Stimulated activated CD4-positive, alpha-beta T cell treated with anti-CD3 and anti-CD28 coated beads, Interleukin-4, amount 100 ng/mL, for 4 hours (primary cell): ENCODE measurements at places on chromosomes 1 and 21.

DNA sequence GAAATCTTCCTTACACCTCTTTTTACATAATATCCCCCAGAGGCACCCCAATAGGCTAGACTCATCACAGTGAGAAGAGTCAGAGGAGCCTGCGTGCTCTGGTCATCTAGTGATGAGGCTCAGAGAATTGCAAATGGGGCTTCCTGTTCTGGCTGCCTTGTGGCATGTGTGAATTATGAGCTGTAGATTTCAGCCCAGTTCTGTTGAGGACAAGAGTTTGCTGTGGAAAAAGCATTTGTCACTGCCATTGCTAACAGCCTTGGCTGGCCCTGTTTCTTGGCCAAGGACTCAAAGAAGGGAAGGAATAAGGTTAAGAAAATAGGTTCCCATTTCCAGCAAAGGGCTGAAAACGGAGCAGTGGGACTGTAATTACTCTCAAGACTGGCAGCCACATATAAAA is 30.7 kb downstream of the MRAP start:
- DNase-seq: no peak

DNA sequence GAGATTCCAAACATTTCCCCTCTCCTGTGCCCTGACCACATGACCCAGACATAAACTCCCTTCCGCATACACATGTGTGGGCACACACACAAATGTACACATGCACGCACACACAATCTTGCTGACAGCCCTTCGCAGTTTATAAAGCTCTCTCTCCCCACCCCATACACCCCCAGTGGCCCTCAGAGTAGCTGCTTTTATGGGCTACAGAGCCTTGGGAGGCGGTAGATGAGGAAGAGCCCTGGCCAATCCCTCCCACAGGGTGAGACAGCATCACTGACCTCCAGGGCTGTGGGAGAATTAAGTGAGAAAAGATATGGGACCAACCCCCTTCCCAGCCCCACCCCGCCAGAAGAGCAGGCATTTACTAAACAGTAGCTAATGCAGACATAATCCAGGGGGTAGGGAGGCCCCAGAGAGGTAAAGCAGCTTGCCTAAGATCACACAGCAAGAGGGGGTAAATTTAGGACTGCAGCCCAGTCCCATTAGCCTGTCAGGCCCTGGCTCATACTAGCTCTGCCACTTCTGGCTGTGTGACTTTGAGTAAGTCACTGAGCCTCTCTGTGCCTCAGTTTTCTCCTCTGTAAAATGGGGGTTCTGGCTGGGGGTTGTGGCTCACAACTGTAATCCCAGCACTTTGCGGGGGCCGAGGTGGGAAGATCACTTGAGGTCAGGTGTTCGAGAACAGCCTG is 5.1 kb downstream of the SDC3 start:
- DNase-seq: no peak

- DNase-seq: no peak
Observed at GRCh38 chr1:48261881-48262400, 39.4 kb downstream of the SLC5A9 start.

DNA sequence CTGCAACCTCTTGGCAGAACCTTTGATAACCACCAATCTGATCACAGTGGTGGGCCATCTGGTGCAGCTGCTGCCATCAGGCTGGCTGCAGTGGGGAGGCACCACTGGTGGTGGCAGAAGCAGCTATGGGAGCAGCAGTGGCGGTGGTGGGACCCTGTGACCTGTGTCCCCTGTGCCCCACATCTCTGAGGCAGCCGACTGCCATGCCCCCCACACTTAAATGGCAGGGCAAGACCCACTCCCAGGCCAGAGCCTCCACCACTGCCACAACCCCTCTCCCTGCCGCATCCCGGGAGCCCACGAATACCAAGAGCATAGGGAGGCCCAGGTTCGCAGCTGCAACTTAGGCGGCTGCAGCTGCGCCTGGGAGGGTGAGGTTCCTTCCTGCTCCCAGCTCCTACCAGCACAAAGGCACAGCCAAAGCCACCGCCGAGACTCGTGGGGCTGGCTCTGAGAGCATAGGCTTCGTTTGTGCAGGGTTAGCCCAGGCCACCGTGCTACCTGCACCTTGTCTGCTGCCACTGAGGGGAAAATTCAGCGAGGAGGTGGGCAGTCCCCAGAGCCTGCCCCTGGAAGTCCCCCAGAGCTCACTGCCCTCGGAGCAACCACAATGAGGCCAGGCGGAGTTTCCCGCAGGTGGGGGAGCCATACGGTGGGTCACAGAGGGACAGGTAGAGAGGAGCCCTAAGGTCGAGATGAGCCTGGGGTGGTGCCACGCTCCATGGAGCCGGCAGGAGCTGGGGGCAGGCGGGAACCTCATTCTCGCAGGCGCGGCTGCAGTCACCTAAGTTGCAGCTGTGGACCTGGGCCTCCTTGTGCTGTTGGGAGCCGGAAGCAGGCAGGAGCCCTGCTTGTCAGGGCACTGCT is 518.7 kb downstream of the RWDD3 start:
- DNase-seq: no peak

- DNase-seq: no peak
Observed at GRCh38 chr1:230270185-230270558, 156.0 kb downstream of the PGBD5 start.

- DNase-seq: no peak
Observed at GRCh38 chr1:7610106-7610731, 160.9 kb upstream of the VAMP3 start.

DNA sequence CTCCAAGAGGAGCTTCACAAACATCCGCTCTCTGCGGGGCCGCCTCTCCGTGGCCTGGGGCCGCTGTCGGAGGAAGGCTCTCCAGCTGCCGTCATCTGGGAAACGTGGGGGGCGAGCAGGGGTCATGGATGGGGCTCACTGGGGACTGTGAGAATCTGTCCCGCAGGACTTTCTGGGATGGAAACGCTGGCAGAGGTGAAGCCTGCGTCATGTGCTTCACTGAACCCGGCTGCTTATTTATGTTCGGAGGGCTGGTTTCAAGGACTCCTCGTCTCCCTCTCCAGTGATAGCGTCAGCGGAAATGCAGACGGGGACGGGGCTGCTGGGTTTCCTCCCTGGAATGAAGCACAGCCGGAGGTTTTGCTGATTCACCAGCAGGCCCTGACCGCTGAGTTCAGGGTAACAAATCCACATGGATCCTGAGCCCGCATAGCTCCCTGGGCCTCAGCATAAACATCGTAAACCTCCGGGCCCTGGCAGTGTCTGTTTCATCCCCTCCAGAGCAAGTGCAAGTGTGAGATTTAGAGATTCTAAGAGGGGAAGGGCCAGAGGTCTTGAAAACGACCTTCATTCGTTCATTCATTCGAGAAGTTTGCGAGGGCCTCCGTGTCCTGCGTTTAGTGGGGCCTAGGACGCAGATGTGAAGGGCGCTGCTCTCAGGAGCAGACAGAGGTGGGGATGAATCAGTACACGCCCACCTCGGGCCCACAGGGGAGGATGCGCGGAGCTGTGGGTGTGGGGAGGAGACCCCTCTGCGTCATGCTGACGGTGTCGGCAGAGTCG is 7.0 kb upstream of the POFUT2 start:
- DNase-seq: no peak

GRCh38 chr1:181675918-181676190 is 192.5 kb downstream of the CACNA1E start:
- DNase-seq: no peak

DNA sequence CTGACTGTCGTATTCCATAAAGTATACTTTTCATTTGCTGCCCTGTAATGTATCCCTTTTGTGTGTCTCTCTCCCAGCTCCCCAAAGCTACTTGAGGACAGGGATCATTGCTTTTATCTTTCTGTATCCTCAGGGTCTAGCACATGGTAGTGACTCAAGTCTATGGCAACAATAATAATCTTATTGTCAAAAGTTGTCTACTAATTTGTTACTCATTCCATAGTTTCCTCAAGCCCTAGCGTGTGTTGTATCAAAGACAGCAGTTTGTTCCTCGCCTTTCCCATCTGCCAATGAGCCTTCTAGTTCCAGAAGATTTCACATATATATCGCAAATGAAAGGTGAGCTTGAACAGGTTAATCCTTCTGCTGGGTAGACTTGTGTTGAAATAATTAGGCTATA is 9.8 kb upstream of the SLC30A1 start:
- no peak for DNase-seq

GRCh38 chr1:5565281-5566125 is 426.7 kb downstream of the NPHP4 start:
- DNase-seq: no peak

- DNase-seq: no peak
Observed at GRCh38 chr1:59468828-59469428, 172.0 kb downstream of the FGGY start.

DNA sequence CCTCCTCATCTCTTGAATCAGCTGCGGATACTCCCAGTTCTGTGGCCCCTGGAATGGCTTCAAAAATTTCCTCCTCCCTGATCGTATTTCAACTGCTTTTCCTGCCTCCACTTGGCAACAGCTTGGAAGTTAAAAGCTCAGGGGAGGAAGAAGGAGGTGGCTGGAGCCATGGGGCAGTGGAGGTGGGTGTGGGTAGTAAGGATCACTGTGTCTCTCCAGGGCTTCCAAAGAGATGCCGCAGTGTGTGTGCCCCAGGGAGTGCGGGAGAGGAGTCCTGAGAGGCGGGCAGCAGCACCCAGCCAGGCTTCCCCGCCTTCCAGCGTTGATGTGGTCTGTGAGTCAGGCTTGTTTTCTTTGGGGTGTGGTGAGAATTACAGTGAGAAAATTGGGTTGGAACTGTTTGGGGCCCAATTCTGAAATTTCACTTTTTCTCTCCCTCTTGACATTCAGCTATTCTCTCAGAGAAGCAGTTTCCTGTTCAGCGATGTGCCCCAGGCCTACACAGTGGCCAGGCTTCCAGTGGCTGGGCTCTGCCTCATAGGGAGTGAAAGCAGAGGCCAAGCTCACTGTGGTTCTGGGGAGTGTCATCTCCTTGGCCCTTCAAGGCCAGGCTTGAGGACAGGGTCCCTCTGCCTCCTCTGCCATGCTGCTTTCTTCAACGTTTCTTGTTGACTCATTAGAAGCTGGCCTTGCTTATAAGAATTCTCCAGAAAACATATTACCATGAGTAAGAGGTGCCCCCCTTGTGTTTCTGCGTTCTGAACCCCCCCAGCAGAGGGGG is 69.0 kb downstream of the PGM1 start:
- no peak for DNase-seq

DNA sequence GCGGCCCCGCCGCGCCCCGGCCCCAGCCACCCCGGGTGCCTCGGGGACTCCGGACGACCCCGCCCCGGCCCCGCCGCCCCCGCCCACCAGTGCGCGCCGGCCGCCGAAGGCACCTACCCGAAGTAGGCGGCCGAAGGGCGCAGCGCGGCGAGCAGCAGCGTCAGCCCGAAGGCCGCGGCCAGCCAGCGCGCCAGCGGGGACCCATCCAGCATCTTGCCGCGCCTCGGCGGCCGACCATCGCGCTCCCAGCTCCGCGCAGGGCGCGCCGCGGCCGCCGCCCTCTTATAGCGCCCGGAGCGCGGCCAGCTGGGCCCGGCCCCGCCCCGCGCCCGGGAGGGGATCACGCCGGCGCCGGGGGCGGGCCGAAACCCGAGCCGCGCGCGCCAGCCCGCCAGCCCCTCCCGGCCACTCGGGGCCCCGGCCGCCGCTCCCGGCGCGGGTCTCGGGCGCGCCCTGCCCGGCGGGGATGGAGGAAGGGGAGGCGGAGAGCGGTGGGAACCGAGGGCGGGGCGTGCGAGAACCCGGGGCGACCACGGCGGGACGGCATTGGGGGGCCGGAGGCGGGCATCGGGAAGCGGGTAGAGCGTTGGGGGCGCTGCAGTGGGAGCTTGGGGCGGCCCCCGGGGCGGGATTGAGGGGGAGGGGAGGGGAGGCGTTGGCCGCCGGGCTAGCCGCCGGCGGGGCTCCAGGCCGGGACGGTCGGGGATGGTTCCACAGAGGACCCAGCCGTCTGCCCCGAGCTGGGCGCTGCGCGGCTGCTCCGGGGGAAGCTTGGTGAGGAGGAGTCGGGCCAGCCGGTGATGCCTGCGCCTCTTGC is at the start of gene WNT9A:
WNT9A (minus strand) TSS at position 257 of the 817 bp plus-strand sequence; CDS start at position 212, 45 bp downstream.
- no peak for DNase-seq

DNA sequence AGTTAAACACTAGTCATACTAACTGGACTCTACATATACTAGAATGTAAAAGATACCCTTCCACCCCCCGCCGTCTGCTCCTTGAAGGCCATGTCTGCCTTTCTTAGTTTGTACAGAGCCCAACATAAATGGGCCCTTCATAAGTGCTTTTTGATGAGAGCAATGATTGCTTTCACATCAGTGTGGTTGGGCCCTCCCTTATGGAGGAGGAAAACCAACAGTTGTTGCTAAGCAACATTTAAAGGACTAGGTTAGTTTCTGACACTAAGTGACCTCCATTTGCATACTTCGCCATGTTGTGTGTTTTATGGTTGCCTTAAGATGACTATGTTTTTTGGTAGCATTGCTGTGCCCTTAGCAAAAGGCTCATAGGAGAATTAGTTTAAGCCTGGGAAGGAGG is 182.0 kb upstream of the SGIP1 start:
- no peak for DNase-seq

- DNase-seq: no peak
Observed at GRCh38 chr1:15177710-15178166, 24.2 kb downstream of the TMEM51 start.

GRCh38 chr1:68301471-68302001 is 69.2 kb upstream of the WLS start:
- DNase-seq: no peak

DNA sequence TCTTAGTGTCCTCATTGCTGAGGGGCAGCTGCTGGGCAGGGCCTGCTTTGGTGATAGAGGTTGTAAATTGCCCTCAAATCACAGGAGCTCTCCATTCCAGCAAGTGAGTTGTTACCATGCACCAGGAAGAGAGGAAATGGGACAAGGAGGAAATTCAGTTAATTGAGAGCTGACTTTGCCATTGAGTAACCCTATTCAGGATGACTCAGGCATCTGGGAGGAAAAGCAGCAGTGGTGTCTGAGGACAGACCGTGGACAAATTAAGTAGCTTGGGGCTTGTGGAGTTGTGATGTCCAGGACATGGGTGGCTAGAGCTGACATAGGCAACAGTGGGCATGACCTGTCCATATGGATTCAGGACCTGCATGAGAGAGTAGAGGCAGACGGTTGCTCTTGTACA is 5.9 kb downstream of the ARHGEF10L start:
- DNase-seq: no peak

DNA sequence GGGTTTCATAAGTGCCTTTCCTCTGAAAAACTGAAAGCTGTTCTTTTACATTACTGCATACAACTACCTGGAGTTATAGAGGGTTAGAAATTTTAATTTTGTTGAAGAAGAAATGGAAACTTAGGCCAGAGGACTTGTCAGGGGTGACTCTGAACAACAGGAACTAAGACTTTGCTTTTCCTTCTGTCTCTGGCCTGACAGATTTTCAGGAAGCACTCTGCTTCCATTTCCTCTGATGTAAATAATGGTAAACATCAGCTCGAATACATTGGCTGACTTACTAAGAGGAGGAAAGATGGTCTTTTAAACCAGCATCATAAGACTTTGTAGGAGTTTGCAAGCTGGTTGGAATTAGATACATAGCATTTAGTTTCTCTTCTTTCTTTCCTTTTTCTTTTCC is 27.1 kb upstream of the PLEKHM2 start:
- DNase-seq: no peak
